Hypothalamus (tissue), 51 donors: ENCODE measurements at places on chromosomes 6 and 20.

- DNase-seq, result no peak
These were observed 240.9 kb upstream of the BTBD3 start for GRCh38 chr20:11676630-11677287.

GRCh38 chr6:155177363-155177961 lies 86.4 kb upstream of the CLDN20 start:
- DNase-seq, result no peak

DNA sequence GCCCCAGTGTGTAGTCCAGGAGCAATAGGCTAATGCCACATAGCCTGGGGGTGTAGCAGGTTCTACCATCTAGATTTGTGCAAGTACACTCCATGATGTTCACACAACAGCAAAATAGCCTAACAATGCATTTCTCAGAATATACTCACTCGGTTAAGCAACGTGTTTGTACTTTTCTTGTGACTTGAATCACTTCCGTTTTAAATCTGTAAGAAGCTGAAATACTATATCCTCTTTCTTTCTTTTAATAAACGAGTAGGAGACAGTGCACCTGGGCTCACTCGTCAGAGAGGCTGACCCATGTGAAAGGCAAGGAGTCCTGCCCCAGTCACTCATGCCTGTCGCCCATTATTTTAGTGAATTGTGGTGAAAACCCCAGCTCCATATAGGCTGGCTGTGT lies 201.6 kb downstream of the FOXA2 start:
- DNase-seq, result no peak

DNA sequence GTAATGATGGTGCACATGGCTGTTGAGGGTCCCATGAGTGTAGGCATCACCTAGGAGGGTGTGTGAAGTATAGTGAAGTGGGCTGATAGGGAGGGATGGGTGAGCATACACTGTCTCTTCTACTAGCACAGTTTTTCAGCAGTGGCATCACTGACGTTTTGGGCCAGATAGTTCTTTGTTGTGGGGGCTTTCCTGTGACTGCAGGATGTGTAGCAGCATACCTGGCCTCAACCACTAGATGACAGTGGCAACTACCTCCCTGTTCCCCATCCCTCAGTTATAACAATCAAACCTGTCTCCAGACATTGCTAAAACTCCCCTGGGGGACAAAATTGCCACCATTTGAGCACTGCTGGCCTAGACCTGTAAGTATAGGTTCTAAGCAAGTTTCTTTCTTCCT lies 239.0 kb downstream of the FOXC1 start:
- no peak for DNase-seq
